ENCODE measurements at places on chromosomes 2 and 18. TPM values are rescaled to one million over a fixed set of nuclear protein-coding genes. Genes with fewer than 3 reads are reported as not detected.

Gene AGXT
- not detected for total RNA-seq

Gene SLC11A1
- 0.29 TPM for total RNA-seq

Gene MYOM1
- total RNA-seq, result 1.3 TPM

Gene CRYBA2
- not detected for total RNA-seq

Gene HOXD13
- not detected for total RNA-seq

Gene MSH2
- 59.3 TPM for total RNA-seq

Gene C2orf81
- 1.5 TPM for total RNA-seq

Gene HTR2B
- not detected for total RNA-seq

Gene CPS1
- total RNA-seq, result 1.2 TPM

Gene HRH4
- total RNA-seq, result not detected

Gene HOXD10
- not detected for total RNA-seq

Gene RHOB
- total RNA-seq, result 1.2 TPM

Gene TBR1
- total RNA-seq, result not detected

Gene IL18R1
- total RNA-seq, result 53.1 TPM

Gene ITM2C
- total RNA-seq, result 77.2 TPM

Gene TAF4B
- total RNA-seq, result 8.5 TPM

Gene PSD4
- total RNA-seq, result 404 TPM

Gene G6PC2
- not detected for total RNA-seq

Gene CMPK2
- 84.0 TPM for total RNA-seq

Gene GAD1
- total RNA-seq, result 1.6 TPM

Gene EGR4
- total RNA-seq, result not detected

Gene FLACC1
- total RNA-seq, result 2.8 TPM

Gene LIMS4
- total RNA-seq, result 0.78 TPM

Gene FAM124B
- 0.16 TPM for total RNA-seq

Gene PSTPIP2
- total RNA-seq, result 7.7 TPM

Gene SIX2
- total RNA-seq, result not detected

Gene HNMT
- total RNA-seq, result not detected

Gene AAK1
- total RNA-seq, result 107 TPM

Gene ZNF396
- 0.60 TPM for total RNA-seq

Gene C2orf78
- total RNA-seq, result not detected

Gene MAPK4
- not detected for total RNA-seq

Gene NIFK
- 79.8 TPM for total RNA-seq

Gene SGPP2
- total RNA-seq, result 0.11 TPM

Gene C2orf74
- total RNA-seq, result 8.8 TPM

Gene NOL4
- not detected for total RNA-seq

Gene DTNA
- not detected for total RNA-seq

Gene PDK1
- 47.2 TPM for total RNA-seq

Gene LYG1
- total RNA-seq, result 1.4 TPM
